T-helper 1 cell (primary cell): ENCODE measurements at places on chromosomes 6 and 20.

DNA sequence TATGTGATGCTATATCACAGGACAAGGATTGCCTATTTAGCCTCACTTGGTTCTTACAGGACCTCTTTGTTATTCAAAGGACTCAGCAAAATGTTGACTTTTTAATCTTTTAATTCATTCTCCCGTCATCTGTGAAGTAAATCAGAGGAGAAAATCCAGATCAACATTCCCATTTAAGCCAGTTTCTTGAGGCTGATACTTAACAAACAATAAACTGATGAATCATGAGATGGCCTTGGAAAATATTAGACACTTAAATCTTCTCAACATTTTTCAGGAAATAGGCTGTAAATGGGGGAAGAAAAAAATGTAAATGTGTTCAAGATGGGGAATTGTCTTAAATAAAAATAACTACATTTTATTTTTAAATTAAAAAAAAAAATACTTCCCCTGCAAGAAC, 55.9 kb upstream of the UBR2 start:
- no peak for DNase-seq

- no peak for DNase-seq
These were observed 20.4 kb upstream of the MCM3 start for GRCh38 chr6:52304983-52305390.

DNA sequence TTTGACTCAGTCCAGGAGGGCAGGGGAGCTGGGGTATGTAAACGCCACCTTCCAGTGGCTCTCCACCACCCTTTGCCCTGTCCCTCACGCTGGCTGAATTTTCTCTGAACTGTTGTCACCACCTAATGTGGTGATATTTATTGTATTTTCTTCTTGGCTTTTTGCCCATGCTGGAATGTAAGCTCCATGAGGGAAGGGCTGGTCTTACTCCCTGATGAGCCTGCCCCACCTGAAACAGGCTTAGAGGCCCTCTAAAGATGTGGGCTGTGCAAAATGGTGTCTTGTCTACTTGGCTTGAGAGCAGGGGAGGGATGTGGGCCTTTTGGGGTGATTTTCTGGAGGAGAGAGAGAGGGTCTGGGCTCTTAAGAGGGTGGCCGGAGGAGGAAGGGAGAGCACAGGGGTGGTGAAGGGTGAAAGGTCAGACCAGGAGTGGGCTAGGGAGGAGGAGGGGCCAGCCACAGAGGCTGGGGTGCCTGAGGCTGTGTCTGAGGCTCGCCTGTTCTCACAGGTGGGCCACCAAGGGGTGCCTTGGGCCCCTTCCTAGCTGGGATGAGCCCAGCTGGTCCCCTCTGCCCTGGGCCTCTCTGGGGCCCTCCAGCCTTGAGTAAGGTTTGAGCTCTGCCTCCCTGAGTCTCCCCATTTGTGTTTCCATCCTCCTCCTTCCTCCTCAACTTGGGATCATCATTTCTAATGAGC, 37.3 kb downstream of the SPDEF start:
- DNase-seq = no peak

GRCh38 chr20:50416269-50417022, 93.7 kb upstream of the PTPN1 start:
- DNase-seq = no peak

- DNase-seq = no peak
These were observed 34.5 kb downstream of the ABRACL start for GRCh38 chr6:139062932-139063646.

- no peak for DNase-seq
These were observed 86.2 kb downstream of the PLEKHG1 start for GRCh38 chr6:150685860-150686259.

DNA sequence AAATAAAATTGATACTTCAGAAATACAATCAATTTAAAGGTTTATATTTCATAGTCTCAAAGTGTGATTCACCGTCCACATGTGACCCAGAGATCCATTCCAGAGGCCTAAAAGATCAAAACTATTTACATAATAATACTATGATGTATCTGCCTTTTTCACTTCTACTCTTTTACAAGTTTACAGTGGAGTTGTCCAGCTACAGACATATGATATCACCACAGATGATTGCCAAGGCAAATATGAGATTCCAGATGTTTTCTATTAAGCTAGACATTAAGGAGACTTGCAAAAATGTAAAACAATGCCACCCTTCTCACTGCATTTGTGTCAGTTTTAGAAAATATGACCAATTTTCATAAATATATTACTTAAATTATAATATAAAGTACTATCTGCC, 443.7 kb downstream of the GJA1 start:
- DNase-seq = no peak

DNA sequence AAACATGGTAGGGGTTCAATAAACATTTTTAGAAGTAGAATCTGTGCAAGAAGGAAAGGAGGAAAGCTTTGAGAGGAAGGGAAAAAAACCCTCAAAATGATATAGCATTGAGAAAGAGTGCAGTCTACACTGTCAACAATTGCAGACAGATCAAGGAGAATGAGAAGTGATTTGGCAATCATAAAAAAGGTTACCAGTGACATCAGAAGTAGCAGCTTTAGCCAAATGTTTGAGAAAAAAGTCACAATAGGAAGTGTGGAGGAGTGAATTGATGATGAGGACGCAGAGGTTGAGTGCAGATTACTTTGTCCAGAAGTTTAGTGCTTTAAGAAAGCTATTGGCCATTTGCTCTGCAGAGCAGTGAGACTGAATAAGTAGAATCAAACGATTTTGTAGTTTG, 155.0 kb downstream of the GJA1 start:
- no peak for DNase-seq

DNA sequence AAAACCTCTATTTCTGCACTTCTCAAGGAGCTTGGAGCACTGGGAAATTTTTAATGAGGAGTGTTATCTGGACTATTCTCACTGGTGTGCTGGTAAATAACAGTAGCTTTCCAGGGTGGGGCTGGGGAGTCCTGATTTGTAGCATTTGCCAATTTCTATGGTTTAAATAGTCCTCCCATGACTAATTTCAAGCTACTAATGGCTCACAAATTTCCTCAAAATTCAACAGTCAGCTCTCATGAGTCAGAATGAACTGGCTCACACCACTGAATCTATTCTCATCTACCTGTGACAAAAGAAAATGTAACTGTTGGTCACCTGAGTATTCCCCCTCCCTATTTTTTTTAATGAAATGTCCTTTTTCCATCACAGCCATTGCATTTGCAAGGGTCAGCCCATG, 449.6 kb downstream of the KIF16B start:
- DNase-seq = no peak

GRCh38 chr20:13788167-13788834, 3.5 kb downstream of the NDUFAF5 start:
- peak; percentile 17 for DNase-seq

- peak; percentile 33 for DNase-seq
These were observed 31.1 kb downstream of the NTSR1 start for GRCh38 chr20:62739581-62740285.

GRCh38 chr6:33420491-33421343, 852 bp downstream of the SYNGAP1 start:
- DNase-seq = no peak
